ENCODE measurements at places on chromosomes 3 and 15.

GRCh38 chr15:68492855-68493254 is 60.9 kb upstream of the ITGA11 start:
- DNase-seq = no peak

DNA sequence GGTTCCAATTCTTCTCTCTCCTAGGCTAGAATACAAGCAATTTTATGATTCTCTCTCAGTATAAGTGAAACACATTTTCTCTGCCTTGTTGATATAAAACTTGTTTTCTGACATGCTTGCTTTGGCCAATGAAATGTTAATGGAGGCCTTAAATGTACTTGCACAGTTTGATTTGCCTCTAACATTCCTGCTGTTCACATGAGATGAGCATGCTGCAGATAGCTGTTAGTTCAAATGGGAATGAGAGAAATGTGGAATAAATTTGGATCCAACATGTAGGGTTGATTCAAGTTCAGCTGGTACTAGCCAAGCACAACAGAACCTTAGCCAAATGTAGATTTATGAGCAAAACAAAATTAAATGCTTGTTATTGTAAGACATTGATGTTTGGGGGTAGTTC is 32.6 kb upstream of the FHIT start:
- no peak for DNase-seq

- DNase-seq = no peak
Measured at GRCh38 chr3:122146466-122146865, 37.0 kb upstream of the CASR start.

GRCh38 chr3:173622166-173622565 is 224.6 kb downstream of the NLGN1 start:
- DNase-seq = no peak

DNA sequence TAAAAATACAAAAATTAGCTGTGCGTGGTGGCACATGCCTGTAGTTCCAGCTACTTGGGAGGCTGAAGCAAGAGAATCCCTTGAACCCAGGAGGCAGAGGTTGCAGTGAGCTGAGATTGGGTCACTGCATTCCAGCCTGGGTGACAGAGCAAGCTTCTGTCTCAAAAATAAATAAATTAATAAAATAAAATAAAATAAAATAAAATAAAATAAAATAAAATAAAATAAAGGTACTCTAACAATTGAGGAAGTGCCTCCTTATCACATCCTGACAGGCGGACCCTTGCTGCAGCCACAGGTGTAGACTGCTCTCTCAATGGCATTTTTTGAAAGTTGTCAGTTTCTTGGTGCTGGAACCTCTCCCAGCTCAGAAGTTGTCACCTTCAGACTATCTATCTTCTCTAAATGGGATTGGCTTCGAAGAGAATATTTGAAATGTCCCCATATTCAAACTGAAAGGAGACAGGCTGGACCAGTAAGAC is 304.1 kb downstream of the RORA start:
- no peak for DNase-seq

DNA sequence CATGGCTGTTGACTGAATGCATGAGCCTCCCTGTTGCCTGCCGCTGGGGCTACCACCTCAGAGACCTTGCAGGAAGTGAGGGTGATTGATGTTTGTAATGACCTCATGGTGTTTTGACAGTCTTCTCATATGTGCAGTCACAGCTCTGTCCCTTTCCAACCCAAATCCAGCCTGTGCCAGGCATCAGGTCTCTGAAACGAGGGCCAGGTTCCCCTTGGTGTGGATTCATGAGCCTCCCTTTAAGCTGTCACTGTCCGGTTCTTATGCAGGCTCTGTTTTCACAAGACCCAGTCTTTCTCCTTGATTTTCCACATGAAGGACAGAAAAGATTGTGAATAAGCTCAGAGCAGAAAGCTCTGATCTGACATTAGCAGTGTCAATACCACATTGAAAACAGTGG is 43.1 kb downstream of the CEMIP start:
- no peak for DNase-seq

- DNase-seq = no peak
Measured at GRCh38 chr15:66625974-66626373, 60.2 kb upstream of the LCTL start.

GRCh38 chr15:78492872-78493271 is 14.5 kb upstream of the HYKK start:
- DNase-seq = no peak

- no peak for DNase-seq
Measured at GRCh38 chr3:115571413-115571812, 51.9 kb upstream of the GAP43 start.

GRCh38 chr3:76566211-76566534 is 473.7 kb upstream of the ROBO2 start:
- DNase-seq = no peak

Measured in activated CD8-positive, alpha-beta memory T cell treated with anti-CD3 and anti-CD28 coated beads for 4 hours (primary cell).